ENCODE measurements at places on chromosomes 1 and 21.

DNA sequence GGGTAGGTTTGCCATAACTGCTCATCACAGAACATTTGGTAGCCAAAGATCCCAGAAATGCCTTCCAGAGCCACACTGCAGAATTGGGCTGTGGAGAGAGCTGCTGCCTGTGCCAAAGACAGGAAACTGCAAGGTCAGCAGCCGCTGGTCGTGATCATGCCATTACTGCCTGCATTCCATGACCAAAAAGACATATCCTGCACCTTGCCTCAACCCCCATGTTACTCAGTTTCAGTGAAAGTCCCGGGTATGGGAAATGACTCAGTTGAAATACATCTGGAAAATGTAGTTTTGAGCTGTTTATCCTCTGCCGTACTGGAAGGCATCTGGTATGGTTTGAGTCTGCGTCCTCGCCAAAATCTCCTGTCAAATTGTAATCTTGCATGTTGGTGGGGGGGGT, 161.7 kb downstream of the FCRL5 start:
- DNase-seq: no peak

- DNase-seq: no peak
Measured at GRCh38 chr1:198903203-198903602, 264.4 kb downstream of the PTPRC start.

GRCh38 chr1:18178111-18178510, 70.5 kb downstream of the IGSF21 start:
- DNase-seq: no peak

- DNase-seq: no peak
Measured at GRCh38 chr1:222783051-222783450, 31.8 kb upstream of the DISP1 start.

DNA sequence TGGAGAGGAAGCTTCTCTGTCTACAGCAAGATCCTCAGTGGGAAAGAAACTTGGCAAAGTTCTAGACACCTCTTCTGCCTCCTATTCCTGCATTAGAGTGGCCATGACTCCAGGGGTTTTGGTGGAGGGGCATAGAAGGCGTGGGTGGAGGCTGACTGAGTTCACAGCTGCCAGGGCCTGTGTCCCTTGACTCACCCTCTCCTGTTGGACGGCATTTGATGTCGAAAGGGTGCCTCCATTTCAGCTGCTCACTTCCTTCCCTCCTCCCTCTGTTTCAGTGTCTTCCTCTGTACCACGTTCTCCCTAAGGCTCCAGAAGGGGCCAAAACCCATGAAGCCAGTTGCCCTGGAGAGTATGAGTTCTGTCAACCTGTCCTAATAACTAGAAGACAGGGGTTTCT, 632 bp downstream of the TMEM79 start:
- no peak for DNase-seq

GRCh38 chr1:68132426-68133130, 82.2 kb upstream of the DIRAS3 start:
- no peak for DNase-seq

GRCh38 chr21:25313829-25314228, 293.5 kb downstream of the MRPL39 start:
- no peak for DNase-seq

DNA sequence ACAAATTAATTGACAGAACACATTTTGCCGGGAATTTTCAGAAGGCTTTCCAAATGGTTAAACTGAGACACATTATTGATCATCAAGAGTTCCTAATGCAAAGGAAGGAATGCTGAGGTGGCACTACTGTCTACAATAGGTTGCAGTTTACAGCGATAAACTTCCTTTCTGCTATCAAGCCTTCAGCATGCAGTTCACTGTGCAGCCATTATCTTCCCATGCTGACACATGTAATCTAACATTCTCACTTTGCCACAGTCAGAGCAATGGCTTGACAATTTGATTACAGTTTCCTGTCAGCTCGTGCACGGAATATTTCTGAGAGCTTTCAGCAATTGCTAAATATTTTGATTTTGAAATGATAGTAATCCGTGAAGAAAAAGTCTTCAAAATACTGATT, 166.9 kb upstream of the PRMT6 start:
- DNase-seq: no peak

- peak; percentile 7 for DNase-seq
Measured at GRCh38 chr1:10755970-10756521, 40.4 kb downstream of the CASZ1 start.

DNA sequence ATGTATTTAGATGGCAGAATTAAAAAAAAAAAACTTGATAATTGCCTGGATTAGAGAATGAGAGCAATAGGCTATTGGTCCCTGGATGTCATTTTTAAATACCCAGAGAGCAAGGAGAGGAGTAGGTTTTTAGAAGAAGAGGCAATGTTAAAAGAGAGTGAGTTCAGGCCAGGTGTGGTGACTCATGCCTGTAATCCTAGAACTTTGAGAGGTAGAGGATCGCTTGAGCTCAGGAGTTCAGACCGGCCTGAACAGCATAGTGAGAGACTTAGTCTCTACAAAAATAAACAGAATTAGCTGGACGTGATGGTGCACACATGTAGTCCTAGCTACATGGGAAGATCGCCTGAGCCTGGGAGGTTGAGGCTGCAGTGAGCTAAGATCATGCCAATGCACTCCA, 15.9 kb upstream of the MUTYH start:
- DNase-seq: no peak

DNA sequence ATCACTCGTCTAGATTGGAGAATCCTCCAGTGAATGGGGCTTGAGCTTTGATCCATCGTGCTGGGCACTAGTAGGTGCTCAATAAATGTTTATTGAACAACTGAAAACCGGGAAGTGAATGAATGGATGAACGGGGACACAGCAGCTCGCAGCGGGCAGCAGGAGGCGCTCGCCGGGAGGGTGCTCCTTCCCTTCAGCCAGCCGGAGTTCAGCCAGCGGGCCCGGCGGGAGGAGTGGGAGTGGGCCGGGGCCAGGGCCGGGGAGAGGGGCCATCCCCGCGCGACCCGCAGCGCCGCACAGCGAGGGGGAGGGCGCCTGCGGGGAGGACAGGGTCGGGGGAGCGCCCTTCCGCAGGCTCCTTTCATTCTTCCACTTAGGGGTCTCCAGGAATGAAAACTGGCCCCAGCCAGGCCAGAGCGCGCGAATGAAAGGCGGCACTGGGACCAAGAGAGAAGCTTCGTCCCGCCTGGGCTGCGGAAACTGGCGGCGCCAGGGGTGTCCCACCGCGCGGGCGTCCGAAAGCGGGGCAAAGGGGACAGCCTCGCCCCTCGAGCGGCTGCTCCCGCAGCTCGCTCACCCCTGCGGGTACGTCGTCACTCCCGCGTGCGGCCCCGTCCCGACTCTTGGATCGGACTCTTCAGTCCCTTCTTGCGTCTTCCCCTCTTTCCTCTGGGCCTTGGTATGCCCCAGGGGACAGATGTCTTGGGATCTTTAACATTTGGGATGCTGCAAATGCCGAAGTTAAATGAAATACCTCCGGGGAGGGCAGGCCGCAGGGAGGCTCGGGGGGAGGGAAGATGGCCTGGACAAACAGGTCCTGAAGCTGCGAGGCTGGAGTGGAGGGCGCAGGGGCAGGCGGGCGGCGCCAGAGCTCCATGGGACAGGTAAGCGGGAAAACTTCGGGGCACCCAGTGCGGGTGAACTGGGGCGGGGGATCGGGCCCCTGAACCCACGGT, 3.6 kb upstream of the INAVA start:
- no peak for DNase-seq

- no peak for DNase-seq
Measured at GRCh38 chr1:63190171-63190570, 132.2 kb upstream of the FOXD3 start.

- DNase-seq: no peak
Measured at GRCh38 chr1:223037845-223038244, 105.2 kb downstream of the TLR5 start.

DNA sequence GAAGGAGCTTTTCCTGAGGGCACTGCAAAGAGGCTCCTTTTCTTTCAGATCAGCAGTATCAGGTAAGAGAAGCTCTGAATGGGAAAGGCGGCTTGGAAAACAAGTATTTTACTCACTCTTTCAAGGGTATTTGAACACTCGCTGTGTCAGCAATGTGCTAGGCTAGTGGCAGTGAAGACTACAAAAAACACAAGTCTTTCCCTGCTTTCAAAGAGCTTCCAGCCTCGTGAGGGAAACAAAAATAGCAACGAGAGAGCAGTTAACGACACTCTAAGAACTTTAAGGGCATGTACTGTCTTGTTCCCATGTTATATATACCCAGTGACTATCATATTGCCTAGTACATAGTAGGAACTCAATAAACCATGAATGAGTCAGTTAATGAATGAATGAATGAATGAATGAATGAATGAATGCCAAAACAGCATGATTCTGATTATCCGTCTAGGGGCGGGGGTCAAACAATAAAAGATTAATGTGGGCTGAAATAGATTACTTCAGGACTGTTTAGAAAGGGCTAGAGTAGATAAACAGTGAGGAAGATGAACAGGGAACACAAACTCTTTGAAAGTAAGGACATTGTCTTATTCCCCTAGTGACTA, 14.2 kb upstream of the MCOLN3 start:
- no peak for DNase-seq

- no peak for DNase-seq
Measured at GRCh38 chr1:2969845-2970291, 51.4 kb upstream of the ACTRT2 start.

DNA sequence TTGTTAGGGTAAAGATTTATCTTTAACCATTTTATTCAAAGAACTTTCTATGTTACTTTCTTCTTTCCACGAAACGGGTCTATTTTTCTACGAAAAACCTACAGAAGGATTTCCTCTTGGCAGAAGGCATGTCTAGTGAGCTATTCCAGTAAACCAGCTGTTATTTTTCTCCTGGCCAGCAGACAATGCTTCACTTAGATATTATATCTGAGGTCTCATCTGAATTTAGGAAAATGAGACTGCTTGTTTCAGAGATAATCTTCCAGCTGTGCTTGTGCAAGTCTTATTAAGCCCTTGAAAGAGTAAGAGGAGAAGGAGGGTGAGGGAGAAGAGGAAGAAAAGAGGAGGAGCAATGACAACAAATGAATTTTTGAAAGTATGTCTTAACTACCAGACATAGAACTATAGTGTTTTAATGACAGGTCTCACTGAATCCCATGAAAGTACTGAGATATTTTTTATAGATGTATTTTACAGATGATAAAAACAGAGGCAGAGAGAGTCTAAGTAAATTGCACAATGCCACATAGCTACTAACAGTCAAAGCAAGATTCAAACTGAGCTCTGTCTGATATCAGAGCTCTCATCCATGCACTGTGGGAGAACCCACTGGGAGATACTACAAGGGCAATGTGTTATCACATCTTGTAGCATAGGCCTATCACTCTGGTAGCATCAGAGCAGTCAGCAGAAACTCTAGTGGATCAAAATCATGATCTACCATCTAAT, 54.6 kb upstream of the SAMSN1 start:
- no peak for DNase-seq

- DNase-seq: peak; percentile 2
Measured at GRCh38 chr1:9239622-9240401, 5.2 kb downstream of the H6PD start.

GRCh38 chr1:179840107-179840506, 37.5 kb downstream of the TOR1AIP2 start:
- no peak for DNase-seq

GRCh38 chr1:154714638-154715037, 106.7 kb upstream of the ADAR start:
- no peak for DNase-seq

GRCh38 chr1:184803180-184803492, 48.5 kb upstream of the EDEM3 start:
- DNase-seq: no peak

- no peak for DNase-seq
Measured at GRCh38 chr1:200771625-200772555, 33.2 kb downstream of the CAMSAP2 start.

GRCh38 chr1:207815913-207816291, 64.0 kb downstream of the CD46 start:
- no peak for DNase-seq

DNA sequence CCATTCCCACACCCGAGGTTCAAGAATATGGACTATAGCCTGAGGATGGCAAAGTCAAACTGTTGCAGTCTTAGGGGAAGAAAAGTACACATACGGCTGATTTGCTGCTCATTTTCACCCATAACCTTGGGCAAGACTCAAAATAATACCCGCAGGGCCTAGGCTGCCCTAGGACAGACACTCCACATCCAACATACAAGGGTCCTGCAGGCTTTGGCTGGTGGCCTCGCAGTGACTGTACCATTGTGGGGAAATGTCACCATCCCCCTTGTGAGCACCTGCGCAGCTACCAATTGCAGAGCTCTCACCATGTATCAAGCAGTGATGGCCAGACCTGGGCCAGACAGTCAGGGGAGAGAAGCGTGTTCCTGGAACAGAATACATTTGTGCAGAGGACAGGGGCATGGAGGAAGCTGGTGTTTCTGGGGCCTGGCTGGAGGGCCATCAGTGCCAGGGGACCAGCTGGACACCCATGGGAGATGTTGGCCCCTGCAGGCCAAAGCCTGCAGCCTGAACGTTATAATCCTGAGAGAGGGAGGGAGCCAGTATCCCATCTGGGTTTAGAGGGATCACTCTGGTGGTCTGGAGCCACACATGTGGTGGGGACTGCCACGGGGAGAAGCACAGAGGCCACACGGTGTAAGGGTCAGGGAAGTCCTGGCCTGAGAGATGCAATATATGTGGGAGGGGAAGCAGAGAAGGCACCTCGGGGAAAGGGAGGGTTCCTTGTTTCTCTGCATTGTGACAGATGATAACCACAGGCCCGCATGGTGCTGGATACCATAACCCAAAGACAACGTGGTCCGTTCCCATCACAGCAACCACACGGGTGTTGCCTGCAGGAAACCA, 101.2 kb downstream of the GLIS1 start:
- DNase-seq: no peak

DNA sequence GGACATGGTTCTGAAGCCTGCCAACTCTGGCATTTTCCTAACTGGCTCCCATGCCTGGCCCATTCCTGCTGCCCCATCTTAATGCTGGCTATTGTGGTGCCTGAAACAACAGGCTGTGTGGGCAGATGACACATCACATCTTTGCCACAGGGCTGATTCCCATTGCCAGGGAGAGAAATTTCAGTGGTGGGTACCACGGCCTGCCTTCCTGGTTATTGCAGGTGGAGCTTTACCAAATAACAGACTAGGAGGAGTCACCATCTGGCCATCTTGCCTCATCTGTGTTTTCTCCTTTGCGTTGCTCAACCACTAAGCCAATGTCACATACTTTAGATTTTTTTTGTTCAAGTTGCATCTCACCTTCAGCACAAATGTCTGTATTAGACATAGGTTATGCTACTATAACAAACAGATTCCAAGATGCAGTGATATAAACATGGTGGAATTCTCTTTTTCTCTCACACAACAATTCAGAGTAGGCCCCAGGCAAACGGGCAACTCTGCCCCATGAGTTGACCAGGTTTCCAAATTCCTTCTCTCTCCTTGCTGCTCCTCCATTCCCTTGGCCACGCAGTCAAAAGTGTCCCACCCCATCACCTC, 14.1 kb downstream of the CDA start:
- DNase-seq: no peak

GRCh38 chr1:206082831-206083695, 30.1 kb downstream of the RHEX start:
- no peak for DNase-seq
